ENCODE measurements at places on chromosomes 2 and 18. TPM values are rescaled to one million over a fixed set of nuclear protein-coding genes. Genes with fewer than 3 reads are reported as not detected.

Gene ERFE
- polyA plus RNA-seq: not detected

GRCh38 chr2:174245065-174245464 lies 3.3 kb downstream of the OLA1 start:
- no peak for DNase-seq

GRCh38 chr2:68925295-68925896 lies 27.3 kb downstream of the GKN2 start:
- peak; percentile 61 for DNase-seq

DNA sequence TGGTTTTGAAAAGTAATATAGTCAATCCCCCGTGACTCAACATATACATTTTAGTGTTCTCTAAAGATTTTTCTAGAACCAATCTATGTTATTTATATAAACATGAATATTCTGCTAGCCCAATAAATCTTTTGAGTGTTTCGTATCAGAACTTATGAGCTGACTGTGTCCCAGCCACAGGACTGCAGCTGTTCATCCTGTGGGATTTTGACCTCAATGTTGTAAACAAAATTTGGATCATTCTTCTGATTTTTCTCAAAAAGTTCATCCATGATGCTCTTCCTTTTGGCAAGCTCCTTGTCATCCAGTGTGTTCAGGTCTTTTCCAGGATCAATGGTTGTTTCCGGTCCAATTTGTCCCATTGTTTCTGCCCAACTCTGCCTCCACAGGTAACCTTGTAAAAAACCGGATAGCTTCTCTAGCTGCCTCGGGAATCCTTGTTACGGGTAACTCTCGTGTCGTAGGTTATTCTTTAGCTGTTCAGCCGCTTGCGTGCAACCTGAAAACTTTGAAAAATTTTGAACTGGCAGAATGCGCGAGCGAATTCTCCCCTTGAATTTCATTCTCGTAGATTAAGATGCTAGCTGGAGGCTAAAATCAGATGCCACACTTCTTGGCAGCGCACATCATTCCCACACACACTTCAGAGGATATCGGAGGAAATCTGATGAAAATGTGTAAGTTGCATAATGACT lies 195.2 kb downstream of the SH3BP4 start:
- no peak for DNase-seq

DNA sequence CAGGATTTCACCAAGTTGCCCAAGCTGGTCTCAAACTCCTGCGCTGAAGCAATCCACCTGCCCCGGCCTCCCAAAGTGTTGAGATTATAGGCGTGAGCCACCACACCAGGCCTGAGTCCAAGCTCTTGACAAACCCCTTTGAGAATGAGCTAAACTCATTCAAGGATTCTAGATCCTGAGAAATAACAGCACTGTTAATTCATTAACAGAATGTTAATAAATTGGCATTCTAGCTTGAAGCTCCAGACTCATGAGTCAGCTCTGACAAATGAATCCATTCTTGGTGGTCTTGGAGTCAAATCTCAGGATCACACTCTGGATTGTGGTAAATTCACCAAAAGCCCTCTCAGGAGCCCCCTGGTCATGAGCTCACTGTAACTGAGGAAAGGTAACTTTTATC lies 1.8 kb downstream of the NARS1 start:
- no peak for DNase-seq

Gene CD8B2
- polyA plus RNA-seq: not detected

GRCh38 chr2:179985163-179985820 lies 21.8 kb downstream of the CWC22 start:
- DNase-seq: no peak

Gene OSGEPL1
- 4.0 TPM for polyA plus RNA-seq

Gene GPR45
- not detected for polyA plus RNA-seq

DNA sequence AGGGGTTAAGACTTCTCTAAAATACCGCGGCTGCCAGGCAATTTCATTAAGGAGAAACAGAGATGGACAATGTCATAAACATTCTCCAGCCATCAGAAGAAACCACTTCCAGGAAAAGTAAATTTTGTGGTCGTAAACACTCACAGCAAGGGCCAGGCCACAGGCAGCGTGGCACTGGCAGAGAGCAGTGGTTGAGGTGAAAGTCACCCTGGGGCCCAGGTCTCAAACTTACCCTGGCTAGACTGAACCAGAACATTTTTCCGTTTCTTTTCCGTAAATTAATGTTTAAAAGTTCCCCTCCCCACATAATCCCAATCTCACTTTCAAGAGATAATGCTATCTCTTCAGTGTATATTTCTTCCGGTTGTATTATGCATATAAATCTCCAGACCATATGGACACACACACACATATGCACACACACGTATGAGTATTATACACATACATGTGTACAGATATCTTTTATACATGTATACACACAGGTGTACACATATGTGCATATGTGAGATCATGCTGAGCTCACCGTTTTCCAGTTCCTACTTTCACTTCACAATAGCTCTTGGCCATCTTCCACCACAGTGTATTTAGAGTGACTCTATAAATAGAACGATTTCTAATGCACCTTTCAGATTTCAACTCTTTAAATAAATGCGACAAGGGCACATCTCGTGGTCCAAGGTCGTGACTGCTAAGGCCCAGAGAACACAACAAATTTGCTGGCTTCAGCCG lies 90.1 kb downstream of the MALT1 start:
- DNase-seq: no peak

GRCh38 chr2:198657512-198658121 lies 800.1 kb downstream of the SATB2 start:
- peak; percentile 30 for DNase-seq

DNA sequence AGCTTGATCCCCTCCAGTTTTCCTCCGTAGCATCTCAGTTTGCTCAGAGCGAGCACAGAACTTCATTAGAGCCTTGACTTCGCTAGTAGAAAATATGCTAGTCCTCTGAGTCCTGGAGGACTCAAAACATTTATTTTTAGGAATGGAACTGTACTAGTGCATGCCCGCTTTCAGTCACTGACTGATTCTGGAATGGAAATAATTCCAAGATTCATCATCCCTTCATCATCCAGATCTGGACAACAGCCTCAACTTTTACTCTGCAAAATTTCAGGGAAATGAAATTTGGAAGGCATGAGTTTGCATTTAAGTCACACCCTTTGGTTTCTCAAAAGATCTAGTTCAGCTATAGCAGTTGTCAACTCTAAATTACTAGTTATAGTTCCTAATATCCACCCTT lies 304.6 kb downstream of the XIRP2 start:
- no peak for DNase-seq

DNA sequence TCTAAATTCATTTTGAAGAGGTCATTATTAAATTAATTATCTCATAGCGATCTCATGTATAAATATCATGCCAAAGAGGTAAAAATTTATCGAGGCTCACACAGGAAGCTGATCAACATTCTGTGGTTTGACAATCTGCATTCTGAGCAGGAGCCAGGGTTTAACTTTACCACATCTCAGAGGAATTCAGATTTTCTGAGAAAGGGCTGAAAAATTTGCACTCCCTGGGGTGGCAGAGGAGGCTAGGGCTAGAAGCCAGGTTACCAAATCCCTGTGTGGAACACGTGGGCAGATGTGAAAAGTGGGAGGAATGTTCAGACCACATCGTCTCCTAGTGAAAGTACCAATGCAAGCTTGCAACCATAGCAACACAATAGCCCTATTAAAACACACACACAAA lies 63.5 kb upstream of the CTLA4 start:
- no peak for DNase-seq

DNA sequence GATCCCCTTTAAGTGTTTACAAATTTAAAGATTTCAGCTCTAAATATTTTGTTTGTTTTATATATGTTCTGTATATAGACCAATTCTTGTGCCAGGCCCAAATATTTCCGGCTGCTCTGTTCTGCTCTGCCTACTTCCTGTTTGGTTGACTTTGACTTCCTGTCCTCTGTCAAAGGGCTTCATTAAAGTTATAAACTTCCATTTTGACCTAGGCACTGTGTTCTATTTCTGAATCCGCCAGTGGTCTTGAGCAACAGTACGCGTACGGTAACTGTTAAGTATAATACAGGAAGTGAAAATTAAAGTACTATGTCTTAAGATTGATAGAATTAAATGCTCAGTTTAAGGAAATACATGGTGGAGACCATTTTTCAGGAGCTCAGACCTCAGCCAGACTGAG lies 13.5 kb upstream of the REL start:
- no peak for DNase-seq

Gene IL1RN
- 27.3 TPM for polyA plus RNA-seq

Gene SULT1C2
- 2.7 TPM for polyA plus RNA-seq

DNA sequence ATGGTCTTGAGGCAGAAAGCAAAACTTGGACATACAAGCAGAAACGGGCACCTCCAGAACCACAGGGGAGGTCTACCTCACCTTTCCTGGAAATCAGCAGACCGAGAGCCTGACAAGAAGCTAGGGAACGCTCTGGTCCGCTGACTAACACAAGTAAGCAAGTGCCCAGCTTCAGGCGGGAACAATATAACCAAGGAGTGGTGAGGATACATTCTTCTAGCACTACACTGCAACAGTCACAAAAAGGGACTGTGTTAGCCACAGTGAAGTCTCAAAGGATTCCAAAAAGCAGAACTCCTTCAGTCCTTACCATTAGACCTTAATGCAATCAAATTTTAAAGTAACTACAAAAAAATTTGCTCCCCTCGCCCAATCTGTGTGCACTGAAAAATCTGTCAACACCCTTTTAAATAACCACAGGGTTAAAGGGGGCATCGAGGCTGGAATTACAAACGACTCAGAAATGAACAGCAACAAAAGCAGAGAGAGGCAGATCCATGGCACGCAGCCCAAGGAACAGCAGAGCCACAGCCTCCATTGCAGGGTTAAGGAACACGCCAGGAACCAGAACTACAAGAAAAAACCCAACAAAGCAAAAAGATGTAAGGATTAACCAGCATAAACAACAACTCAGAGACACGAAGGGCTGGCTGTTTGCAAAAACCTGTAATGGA lies 7.1 kb downstream of the THAP4 start:
- DNase-seq: no peak

GRCh38 chr2:148770047-148770446 lies 105.0 kb upstream of the KIF5C start:
- DNase-seq: no peak

Gene REG3G
- polyA plus RNA-seq: 11.9 TPM

- no peak for DNase-seq
Observed at GRCh38 chr2:72386288-72386687, 238.6 kb upstream of the CYP26B1 start.

Gene MEP1B
- polyA plus RNA-seq: 102 TPM

Gene CPO
- 3.9 TPM for polyA plus RNA-seq

DNA sequence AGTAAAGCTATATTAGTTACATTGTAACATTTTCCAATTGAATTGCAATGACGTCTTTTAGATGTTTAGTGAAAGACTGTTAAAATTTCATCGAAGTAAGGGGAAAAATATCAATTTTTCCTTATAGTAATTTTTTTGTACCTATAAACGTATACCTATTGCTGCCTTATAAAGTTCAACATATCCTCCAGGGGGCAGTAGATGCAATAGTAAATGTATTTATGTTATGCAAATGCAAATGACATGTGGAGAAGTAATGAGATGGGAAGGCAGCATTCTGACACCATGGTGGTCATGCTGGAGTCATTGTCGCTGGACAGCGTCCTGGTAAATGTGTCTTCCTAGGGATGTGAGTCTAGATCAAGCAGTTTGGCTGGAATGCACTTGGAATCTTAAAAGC lies 38.7 kb downstream of the MSTN start:
- DNase-seq: peak; percentile 59

Gene AOX1
- polyA plus RNA-seq: 1.9 TPM

Gene OTOS
- polyA plus RNA-seq: not detected

- no peak for DNase-seq
Observed at GRCh38 chr2:169782513-169782912, 16.2 kb upstream of the SSB start.

Gene ESPNL
- polyA plus RNA-seq: 0.64 TPM

Gene REV1
- 9.7 TPM for polyA plus RNA-seq

Gene NEU4
- polyA plus RNA-seq: 82.3 TPM

Gene NEUROD1
- 33.6 TPM for polyA plus RNA-seq

Gene STAT4
- 2.8 TPM for polyA plus RNA-seq

Gene VSNL1
- polyA plus RNA-seq: 0.07 TPM

GRCh38 chr2:79721966-79722365 lies 209.1 kb downstream of the CTNNA2 start:
- DNase-seq: no peak

DNA sequence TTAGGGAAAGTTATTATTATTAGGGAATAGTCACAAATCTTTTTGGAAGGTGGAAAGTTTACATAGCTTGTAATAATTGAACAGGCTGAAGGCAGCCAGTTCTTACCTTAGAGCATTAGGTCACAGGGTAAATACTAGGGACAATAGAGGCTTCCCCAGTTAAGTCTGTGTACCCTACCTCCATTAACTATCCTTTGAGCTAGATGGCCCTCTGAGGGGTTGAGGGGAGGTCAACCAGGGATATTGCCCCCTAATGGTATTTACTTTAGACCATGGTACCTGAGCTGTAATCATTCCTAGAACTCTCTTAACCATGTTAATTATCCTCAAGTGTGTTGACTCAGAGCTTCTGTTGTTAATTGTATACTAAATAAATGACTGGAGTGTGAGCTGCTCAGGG lies 120.5 kb upstream of the SCN7A start:
- no peak for DNase-seq

Gene MAP2
- 0.54 TPM for polyA plus RNA-seq

- DNase-seq: no peak
Observed at GRCh38 chr18:51066273-51066672, 36.3 kb downstream of the SMAD4 start.

Gene MYL1
- polyA plus RNA-seq: not detected

Gene ABCG5
- 233 TPM for polyA plus RNA-seq

GRCh38 chr2:17232776-17233556 lies 285.3 kb downstream of the RAD51AP2 start:
- no peak for DNase-seq

Gene FBXO15
- 0.28 TPM for polyA plus RNA-seq

Gene PLCL1
- 0.58 TPM for polyA plus RNA-seq

Gene SLC5A7
- polyA plus RNA-seq: not detected

DNA sequence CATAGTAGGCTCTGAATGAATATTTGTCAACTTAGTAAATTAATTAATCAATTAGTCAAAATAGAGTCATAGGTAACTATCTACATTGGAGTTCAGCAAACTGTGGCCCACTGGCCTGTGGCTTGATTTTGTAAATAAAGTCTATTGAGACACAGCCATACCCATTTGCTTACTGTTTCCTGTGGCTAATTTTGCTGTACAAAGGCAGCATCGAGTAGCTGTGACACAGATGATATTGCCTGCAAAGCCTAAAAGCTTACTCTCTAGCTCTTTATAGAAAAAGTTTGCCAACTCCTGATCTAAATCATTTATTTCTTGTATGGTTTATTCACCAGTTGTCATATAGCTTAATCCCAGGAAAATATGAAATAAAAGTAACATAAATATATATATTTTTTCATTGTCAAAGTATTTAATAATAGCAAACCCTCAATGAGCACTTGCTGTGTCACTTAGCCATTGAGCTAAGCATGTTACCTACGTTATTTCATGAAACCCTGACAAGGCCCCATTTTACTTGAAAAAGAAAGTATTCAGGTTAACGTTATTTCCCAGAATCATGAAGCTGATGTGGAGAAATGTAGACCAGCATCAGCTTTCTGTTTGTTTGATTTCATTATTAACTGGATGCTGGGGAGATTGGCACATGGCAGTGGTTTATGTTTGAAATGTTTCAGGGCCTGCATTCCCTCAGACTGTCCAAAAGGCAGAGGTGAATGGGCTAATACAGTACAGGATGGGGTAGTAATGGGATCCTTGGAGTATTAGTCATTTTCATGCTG lies 69.6 kb downstream of the ICOS start:
- no peak for DNase-seq

Gene NYAP2
- polyA plus RNA-seq: 0.12 TPM

- DNase-seq: no peak
Observed at GRCh38 chr2:150581717-150582472, 94.4 kb upstream of the RND3 start.

Gene TFCP2L1
- 0.51 TPM for polyA plus RNA-seq

All from small intestine (tissue), 16 donors.